ENCODE measurements at places on chromosomes 1 and 21. TPM values are rescaled to one million over a fixed set of nuclear protein-coding genes. Genes with fewer than 3 reads are reported as not detected.

Gene RNU1-4
- 2,403 TPM for total RNA-seq

Gene CLCA2
- total RNA-seq, result not detected

Gene TSSK3
- total RNA-seq, result 1.2 TPM

Gene FLAD1
- total RNA-seq, result 61.5 TPM

Gene USH2A
- not detected for total RNA-seq

Gene MMP23B
- 0.74 TPM for total RNA-seq

Gene ARHGEF16
- not detected for total RNA-seq

Gene DPT
- total RNA-seq, result 0.10 TPM
